ENCODE measurements at places on chromosomes 12 and 14. TPM values are rescaled to one million over a fixed set of nuclear protein-coding genes. Genes with fewer than 3 reads are reported as not detected.

Gene FGF6
- not detected for total RNA-seq

- DNase-seq, result peak; percentile 71
These were observed 24.4 kb downstream of the PITPNM2 start for GRCh38 chr12:123126294-123127181.

Gene SERPINA1
- 7.1 TPM for total RNA-seq

DNA sequence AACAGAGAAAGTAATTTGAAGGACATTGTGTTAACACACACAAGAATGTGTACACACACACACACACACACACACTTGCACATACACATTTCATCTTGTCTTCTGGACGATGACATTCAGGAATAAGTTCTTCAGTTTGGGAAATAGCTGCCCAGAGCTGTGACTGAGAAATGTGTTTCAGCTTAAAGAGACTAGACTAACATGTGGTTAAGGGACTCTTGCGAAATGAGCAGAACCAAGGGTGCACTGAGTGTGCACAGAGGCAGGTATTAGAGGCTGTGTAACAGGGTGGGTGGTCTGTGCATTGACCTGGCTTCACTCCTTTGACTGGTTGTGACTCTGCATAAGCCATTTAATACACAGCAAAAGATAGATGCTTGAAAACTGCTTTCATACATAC, 29.4 kb upstream of the KCNA5 start:
- DNase-seq, result no peak

Gene PLBD2
- 47.5 TPM for total RNA-seq

- DNase-seq, result no peak
These were observed 214.7 kb upstream of the C14orf180 start for GRCh38 chr14:104364830-104365229.

DNA sequence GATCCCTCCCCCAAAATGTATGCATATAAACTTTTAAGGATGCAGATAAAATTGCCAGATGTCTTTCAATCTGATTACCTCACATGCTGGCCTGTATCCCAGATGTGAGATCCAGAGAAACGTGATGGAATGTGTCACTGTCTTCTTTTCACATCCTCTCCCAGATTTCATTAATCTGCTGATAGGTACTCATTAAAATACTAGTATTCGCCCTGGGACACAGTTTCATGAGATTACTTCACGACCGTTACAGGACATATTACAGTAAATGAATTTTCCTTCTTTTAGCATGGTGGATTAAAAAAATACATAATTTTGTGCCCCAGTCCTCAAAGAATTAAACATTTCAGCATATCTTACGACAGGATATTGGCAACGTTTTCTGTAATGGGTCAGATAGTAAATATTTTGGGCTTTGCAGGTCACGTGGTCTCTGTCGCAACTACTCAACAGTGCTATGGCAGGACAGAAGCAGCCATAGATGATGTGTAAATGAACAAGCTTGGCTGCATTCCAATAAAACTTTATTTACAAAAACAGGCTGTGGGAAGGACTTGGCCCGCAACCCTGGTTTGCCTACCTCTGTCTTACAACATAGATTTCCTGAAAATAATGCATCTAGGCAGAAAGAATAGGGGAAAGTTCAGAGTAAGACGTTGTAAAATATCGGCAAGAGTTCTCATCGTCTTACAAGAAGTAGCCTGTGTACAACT, 156.0 kb upstream of the DIO3 start:
- no peak for DNase-seq

Gene ZNF740
- 19.0 TPM for total RNA-seq

- DNase-seq, result no peak
These were observed 121.2 kb downstream of the SLC6A15 start for GRCh38 chr12:84791444-84791843.
